ENCODE measurements at places on chromosomes 5 and 9.

GRCh38 chr9:6126377-6126776 is 89.2 kb upstream of the IL33 start:
- no peak for DNase-seq

GRCh38 chr9:90025816-90026215 is 421.0 kb downstream of the GADD45G start:
- DNase-seq: peak; percentile 86

DNA sequence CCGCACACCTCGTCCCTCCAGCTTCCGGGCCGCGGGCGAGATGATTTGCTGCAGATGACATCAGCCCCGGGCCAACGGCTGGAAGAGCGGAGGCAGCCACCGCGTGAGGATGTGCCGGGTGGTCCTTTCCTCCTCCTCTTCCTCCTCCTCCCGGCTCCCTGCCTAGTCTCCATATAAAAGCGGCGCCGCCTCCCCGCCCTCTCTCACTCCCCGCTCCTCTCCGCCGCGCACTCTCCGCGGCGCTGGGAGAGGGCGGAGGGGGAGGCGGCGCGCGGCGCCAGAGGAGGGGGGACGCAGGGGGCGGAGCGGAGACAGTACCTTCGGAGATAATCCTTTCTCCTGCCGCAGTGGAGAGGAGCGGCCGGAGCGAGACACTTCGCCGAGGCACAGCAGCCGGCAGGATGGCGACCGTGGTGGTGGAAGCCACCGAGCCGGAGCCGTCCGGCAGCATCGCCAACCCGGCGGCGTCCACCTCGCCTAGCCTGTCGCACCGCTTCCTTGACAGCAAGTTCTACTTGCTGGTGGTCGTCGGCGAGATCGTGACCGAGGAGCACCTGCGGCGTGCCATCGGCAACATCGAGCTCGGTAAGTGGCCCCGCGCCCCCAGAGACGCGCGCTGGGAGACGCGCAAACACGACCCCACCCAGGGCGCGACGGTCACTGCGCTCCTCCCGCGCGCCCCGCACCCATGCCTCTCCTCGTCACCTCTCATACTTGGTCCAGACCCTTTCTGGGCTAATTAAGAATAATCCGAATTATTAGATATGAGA is at the start of gene MAP1B:
TSS of gene MAP1B (plus strand) at position 345 of the 770 bp plus-strand sequence. CDS start at position 402, 57 bp downstream.
- peak; percentile 76 for DNase-seq

DNA sequence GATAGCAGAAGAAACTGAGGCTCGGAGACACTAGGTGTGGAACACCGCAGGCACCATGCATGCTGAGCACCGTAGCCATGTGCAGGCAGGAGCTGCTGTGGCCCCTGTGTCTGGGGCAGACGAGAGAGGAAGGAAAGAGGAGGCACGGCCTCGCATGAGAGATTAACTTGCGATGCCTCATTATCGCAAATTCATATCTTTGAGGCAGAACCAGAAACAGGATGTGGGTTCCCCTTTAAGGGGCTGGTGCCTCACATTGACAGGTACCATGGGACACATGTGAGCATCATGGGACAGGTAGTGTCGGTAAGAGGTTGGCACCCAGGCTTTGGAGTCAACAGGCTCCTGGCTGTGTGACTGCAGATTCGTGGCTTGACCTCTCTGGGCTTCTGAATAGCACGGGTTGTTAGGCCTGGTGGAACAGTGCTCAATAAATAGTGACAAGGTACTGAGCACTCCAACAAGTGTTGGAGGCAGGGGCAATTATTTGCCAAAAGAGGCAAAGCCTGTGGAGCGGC is 40.8 kb downstream of the NAIF1 start:
- no peak for DNase-seq

DNA sequence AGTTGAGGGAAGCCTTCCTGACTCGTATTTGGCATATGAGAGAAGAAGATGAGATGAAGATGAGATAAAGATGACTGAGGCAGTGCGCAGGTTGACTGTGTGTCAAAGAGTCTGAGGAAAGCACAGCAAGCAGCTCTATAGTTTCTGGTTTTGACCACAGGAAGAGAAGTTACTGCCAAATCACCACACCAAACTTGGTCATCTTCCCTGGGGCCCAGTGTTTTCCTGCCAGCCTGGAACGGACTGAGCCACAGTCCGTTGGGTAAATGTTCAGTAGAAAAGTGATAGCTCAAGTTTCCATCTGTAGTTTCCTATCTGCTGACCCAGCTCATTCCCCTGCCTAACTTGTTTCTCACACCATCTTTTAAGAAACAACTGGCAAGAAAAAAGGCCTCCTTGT is 80.7 kb upstream of the ADAMTS19 start:
- no peak for DNase-seq

Measured in urothelium cell line (cell line).